ENCODE measurements at places on chromosomes 2 and 18.

GRCh38 chr2:189086710-189087109, 92.9 kb downstream of the COL5A2 start:
- DNase-seq: no peak

DNA sequence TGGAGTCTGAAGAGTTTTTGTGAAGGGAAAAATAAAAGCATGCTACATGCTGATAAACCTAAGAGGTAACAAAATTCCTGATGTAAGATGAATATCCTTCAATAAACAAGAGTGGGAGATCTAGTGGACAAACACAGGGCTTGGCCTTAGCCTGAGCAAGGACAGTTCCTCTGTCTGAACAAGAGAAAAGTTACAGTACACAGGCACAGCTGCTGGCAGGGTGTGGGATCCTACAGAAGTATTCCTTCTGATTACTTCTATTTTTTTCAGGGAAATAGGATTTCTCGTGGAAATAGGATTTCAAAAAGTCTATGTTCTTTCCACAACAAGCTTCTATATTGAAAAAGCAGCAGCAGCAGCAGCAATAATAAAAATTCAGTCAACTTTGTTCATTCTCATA, 54.1 kb downstream of the NBAS start:
- no peak for DNase-seq

DNA sequence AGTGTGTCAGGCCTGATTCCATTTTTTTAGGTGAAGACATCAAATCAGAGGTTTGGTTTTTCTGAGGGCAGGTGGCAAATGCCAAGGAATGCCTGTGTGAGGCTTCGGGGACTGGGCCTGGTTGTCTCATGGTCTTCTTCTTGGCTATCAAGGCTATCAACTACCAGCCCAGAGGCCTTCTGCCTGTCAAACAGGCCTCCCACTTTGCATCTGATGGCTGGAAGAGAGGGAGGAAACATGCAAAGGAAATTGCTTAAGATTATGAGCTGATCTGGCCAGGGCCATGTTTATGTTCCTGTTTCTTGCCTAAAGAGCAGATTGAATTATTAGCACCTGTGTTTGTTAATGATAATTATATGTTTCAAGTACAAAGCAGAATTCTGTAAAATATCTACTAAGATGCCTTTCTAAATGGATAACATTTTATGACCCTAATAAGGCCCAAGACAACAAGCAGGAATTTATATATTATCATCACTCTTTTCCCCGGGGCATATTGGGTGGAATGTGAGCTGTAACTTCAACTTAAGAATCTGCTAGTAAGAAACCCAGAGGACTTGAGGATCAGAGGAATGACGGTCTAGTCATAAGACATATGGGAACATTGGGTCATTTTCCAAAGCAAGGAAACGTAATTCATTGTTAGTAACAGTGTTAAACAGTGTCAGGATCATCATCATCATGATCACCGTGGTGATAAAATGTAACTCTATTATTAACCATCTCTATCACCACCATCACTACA, 123.2 kb downstream of the LYPD6B start:
- DNase-seq: no peak

DNA sequence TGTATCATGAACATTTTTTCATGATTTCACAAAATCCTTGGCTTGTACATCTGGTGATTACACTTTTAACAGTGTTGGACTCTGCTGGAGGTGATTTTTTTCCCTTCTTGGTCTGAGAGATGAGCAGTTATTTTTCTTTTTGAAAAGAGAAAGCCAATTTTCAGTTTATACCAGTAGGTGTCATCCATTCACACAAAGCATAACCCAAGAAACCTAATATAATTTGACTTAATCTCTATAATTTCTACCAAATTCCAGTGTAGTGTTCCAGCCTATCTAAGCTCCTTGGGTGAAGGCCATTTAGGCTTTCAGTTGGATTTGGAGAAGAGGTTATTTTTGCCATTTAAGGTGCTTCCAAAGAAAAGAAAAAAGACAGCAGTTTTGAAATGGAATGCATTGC, 7.7 kb upstream of the ICOS start:
- no peak for DNase-seq

DNA sequence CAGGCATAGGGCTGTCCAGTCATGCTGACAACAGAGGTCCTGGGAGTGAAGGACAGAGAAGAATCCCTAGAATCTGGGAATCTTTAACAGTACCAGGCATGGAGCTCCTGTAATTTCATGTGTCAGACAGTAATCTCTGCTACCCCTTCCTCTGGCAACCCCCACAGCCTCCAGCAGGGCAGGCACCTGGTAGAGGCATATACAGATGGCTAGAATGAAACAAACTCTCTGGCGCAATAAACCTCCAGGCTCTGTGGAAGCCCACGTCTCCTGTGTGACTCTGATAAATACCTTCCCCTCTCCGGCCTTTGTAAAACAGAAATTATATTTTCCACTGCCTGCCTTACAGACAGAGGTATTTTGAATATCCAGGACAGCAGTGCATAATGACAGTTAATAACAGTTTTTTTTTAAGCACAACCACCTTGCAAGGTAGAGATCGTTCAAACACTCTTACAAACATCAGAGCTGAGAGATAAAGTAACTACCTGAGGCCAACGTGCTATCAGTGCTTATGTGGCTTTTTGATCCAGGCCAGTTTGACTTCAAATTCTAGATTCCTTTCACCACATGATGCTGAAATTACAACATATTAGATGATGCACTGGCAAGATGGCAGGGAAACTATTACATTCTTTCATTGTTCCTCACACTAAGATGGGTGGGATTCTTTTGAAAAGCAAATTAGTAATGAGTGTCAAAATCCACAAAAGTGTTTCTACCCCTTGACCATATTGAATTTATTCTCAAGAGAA, 47.7 kb upstream of the TMEM247 start:
- DNase-seq: no peak

GRCh38 chr2:162382278-162382677, 38.3 kb downstream of the GCA start:
- no peak for DNase-seq

GRCh38 chr2:37526323-37526722, 145.1 kb downstream of the CDC42EP3 start:
- no peak for DNase-seq

DNA sequence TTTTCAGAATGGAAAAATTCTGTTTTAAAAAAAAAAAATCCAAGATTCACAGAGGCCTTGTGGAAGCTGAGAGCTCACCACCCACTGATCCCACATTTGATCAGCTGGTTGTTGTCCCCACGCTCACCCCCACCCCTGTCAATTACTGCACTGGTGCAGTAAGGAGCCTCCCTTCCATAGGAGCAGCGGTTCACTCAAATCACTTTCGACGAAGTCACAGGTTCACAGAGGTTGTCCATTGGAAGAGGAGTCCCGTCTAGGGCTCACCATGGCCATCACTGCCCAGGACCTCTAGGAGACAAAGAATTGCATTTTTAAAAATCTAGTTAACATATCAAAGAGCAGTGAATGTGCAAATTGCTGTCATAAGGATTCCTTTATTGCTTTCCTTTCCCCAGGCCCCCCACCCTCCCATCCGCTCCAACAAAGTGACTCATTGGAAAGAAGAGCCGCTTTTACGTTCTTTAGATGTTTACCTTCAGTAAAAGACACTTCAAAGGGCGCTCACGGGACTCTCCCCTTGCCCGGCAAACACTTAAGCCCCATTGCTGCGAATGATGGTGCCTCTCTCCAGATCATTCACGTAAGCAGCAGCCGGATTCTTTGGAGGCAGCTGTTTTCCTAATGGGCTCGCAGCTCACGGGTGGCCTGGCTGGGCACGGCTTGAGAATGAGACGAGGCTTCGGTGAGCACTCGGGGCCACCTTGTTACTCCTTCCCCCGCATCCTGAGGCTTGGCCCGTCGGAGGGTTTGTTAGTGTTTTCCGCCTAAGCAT, 165.5 kb upstream of the SALL3 start:
- DNase-seq: no peak

- DNase-seq: no peak
Observed at GRCh38 chr18:70420146-70420898, 131.5 kb downstream of the SOCS6 start.

- no peak for DNase-seq
Observed at GRCh38 chr2:77977471-77978063, 455.4 kb upstream of the LRRTM4 start.

DNA sequence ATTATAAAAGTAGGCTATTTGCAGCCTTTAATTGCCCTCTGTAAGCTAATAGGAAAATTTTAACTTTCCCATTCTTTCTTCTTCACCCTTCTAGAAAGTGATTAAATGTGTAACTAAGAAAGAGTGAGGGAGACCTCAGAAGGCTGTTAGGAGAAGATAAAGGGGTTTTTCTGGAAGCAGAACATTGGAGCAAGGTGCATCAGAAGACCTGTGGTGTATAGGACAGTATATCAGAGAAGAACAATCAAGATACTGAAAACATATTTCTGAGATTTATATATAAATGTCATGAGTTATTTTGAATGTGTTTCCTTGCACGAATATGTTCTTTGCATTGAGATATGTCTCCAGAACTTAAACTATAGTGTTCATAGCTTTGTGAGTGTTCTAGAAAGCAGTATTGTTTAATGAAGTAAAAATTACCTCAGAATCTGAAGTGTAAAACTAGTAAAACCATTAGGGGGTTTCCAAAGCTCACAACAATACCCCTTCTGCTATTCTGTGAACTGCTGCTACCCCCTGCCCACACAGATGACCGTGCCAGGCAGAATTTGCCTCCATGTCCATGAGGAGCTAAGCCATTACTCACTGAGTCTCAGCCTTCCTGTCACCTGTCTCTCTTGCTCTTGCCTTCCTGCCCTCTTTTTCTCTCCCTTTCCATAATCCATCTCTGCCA, 537.9 kb downstream of the EPHA4 start:
- DNase-seq: no peak

DNA sequence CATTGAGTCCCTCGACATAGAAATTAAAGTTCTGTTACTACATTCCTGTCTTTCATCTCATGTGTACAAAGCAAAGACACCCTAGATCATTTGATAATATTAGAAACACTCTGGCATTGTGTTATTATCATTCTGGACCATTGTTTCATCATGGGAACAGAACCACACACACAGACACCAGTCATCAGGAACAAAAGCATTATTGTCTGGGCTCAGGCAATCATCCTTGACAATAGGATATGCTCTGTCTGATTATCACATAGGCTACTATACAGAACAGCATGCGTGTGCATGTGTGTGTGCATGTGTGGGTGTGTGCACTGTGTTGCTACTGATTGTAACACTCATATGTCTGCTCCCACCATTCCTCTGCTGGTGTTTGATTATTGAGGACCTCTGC, 242.5 kb downstream of the SH3BP4 start:
- DNase-seq: no peak

- no peak for DNase-seq
Observed at GRCh38 chr2:36165132-36165531, 190.4 kb upstream of the CRIM1 start.

- no peak for DNase-seq
Observed at GRCh38 chr2:100670232-100670631, 107.4 kb downstream of the PDCL3 start.

GRCh38 chr2:21245565-21245964, 121.8 kb downstream of the TDRD15 start:
- DNase-seq: no peak

DNA sequence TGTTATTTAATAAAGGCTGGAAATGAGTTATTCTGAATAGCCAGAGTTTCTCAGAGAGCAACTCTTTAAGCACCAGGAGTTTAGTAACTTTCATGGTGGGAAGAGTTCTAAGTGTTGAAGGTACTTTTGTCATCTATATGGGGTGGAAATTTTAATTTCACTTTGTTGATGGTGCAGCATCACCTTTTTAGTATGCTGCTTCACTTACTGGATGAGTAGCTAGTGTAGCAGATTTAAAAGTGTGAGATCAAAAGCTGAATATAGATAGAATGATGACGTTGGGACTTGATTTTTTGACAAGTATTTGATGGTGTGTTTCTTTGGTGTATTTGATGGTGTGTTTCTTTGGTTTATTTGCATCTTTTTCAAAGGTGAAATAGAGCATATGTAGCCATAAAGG, 47.3 kb downstream of the MAP4K4 start:
- DNase-seq: no peak

- no peak for DNase-seq
Observed at GRCh38 chr2:55932843-55933242, 9.3 kb upstream of the EFEMP1 start.

DNA sequence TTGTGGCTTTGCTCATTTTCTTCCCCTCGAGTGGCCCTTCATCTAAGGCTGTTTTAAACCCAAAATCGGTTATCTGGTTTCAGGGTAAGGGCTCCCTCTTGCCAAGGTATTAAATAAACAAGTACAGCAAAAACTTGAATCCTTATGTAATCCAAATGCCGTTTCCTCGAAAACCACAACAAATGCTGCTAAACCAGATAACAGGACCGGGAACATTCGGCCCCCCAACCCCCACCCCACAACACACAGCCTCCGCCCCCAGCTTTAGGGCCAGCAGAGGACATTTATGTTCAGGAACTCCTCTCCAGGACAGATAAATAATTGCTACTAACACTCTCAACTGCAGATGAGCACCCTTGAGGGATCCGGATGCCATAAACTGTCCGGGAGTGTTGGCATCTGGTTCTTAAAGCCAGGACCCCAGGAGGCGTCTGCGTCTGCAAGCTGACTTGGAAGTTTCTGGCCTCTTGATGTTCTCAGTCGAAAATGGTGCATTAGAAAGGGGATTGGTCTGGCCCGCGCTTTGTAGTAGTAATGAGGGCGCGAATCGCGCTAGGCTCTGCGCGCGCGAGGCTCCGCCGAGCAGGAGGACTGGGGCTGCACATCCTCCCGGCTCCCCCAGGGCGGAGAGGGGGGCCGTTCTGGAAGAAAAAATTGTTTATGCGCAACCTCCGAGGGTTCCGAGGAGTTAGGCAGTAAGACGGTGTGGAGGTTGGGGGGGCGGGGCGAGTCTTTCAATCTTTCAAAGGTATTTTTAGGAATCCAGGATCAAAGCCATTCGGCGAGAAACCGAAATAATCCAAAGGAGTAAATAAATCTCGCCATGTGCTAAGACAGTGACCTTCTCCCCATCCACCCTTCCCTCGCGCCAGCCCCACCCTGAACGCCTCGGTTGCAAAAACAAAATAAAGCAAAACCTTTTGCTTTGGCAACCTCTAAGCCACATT, 3.9 kb upstream of the ID2 start:
- DNase-seq: no peak

DNA sequence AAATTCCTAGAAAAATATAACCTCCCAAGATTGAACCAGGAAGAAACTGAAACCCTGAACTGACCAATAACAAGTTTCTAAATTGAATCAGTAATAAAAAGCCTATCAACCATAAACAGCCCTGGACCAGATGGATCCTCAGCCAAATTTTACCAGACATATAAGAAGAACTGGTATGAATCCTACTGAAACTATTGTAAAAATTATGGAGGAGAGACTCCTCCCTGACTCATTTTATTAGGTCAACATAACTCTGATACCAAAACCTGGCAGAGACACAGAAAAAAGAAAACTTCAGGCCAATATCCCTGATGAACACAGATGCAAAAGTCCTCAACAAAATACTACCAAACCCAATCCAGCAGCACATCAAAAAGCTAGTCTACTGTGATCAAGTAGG, 11.3 kb downstream of the NT5C1B start:
- no peak for DNase-seq

GRCh38 chr2:6764968-6765723, 100.6 kb downstream of the CMPK2 start:
- DNase-seq: no peak
